Naive thymus-derived CD8-positive, alpha-beta T cell (primary cell): ENCODE measurements at places on chromosomes 7 and 10. TPM values are rescaled to one million over a fixed set of nuclear protein-coding genes. Genes with fewer than 3 reads are reported as not detected.

DNA sequence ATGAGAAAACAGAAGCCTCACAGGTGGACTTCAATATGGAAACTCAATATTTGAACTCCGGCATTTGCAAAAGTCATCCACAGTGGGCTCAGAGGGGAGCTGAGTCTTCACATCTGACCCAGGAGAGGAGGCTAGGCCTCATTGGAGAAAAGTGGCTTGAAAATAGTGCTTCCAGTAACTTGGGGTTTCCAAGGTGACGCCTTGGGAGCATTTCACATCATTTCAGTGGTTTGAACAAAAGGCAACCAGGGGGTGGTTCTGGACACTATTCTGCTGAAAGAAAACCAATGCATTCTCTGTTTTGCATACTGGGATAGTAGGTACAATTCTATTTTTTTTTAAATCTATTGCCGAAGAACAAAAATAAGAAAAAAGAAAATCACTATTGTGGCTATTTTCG, 599.2 kb upstream of the POM121L12 start:
- DNase-seq: no peak

The AKR1C1 gene
- 3.4 TPM for total RNA-seq

- DNase-seq: no peak
Measured at GRCh38 chr7:33399528-33400213, 270.3 kb downstream of the BBS9 start.

- DNase-seq: no peak
Measured at GRCh38 chr10:22976534-22976933, 48.7 kb downstream of the ARMC3 start.

DNA sequence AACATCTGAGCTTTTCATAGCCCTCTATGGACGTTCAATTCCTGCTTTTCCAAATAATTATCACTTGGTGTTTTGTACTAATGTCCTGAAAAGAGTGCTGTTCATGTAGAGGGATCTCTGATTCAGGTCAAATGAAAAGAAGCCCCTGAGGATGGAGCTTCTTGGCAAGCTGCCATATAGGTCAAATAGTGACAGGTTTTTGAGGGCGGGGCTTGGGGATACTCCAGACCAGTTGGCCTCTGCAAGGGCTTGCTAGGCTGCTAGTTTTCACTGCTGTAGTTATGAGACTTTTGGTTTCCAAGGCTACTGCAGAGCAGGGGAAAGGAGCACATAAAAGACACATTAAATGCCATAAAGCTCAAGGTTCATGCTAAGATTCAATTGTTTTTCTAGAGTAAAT, 257.2 kb upstream of the CACNA2D1 start:
- no peak for DNase-seq

- no peak for DNase-seq
Measured at GRCh38 chr10:19922236-19922963, 106.2 kb downstream of the PLXDC2 start.

- DNase-seq: no peak
Measured at GRCh38 chr10:61136139-61136538, 192.2 kb upstream of the RHOBTB1 start.
